ENCODE measurements at places on chromosomes 12 and 14.

DNA sequence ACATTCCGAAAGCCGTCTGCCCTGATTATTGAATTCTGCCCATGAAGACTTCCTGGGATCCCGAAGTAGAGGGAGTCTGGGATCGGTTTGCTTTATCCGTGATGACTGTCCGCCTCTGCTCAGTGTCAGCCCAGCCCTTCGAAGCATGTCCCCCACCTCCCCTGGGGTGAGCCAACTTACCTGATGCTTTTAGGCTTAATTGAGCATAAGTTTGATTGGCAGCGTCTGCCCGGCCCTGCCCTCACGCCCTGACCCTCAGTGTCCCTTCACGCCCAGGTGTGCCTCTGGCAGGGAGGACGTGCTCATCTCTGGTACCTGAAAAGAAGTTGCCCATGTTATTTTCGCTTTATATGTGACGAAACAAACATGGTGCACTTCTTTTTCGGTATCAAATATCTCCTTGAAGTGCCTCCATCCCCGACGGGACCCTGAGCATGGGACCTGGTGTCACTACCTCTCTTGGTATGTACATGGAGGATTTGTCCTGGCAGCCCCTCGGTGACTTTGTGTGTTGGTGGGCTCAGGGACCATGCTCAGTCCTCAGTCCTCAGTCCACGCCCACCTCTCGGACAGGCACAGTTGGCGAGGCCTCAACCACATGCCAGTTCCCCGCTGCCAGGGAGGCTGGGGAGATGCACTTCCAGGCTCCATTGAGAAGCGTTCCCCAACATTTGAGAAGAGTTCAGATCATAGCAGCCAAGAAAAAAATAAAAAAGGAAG lies 130.1 kb upstream of the RTL1 start:
- DNase-seq: no peak

DNA sequence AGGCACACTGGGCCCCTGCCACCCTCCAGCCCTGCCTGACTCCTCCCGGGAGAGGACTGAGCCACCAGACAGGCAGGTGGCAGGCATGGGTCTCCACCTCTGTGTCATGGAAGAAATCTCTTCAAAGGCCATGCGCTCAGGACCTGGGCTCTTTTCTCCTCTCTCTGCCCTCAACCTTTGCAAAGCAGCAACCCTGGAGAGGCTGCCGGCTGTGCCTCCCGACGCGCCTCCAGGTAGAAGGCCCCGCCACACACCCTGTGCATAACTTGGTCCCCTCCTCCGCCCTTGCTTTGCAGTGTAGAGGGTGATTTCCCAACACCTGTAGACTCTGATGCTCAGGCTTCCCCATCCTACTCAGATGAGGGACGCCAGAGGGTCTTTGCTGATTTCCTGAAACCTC lies 28.2 kb upstream of the TMEM179 start:
- no peak for DNase-seq

DNA sequence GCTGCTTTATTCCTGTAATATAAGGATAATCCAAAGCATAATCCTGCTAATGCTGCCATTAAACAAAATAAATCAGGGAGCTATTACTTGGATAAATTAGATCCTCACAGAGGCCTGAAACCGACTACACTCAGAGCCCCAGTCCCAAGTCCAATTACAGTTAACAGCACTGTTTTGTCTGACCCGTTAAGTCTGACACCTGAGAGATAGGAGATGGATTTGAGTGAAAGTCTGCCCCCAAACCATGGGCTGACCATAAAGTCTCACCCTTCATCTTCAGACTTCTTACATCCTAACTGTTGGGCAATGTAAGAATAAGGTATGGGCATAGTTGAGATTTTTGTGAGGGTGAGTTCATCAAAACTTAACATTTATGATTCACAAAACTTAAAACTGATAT lies 181.7 kb downstream of the PLCZ1 start:
- DNase-seq: no peak

DNA sequence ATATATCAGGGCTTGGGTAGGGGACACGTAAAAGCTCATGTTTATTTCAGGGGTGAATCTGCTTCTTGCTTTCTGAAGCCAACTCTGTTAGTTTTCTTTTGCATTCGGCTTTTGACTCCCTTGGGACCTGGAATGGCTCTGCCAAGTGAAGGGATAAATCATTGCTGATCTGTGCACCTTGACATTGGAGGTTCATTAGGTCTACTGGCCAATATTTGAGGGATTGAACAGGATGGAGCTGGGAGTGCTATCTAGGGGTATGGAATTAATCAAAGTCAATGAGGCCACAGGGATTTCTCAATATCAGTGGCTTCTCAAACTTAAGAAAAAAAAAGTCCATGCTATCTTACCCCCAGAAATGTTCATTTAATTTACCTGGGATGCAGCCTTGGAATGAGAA lies 203.5 kb upstream of the RMST start:
- no peak for DNase-seq

DNA sequence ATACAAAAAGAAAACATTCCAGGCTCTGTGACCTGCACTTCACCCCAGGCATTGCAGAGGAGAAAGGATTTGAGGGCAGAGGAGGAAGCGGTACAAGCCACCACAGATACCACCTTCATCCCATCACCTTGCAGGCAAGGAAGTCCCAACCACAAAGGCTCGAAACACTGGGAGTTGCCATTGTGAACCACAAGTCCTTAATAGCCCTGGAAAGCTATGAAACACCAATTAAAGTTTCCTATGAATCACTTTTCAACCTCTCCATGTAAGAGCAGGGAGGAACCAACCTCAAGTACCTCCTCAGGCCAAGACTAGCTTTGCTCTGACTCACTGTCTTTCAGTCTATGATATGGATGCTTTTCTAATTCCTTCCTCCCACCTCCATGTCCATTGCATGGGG lies 27.0 kb downstream of the MAP3K9 start:
- no peak for DNase-seq

GRCh38 chr12:51262758-51263177 lies 7.4 kb downstream of the SMAGP start:
- DNase-seq: no peak

DNA sequence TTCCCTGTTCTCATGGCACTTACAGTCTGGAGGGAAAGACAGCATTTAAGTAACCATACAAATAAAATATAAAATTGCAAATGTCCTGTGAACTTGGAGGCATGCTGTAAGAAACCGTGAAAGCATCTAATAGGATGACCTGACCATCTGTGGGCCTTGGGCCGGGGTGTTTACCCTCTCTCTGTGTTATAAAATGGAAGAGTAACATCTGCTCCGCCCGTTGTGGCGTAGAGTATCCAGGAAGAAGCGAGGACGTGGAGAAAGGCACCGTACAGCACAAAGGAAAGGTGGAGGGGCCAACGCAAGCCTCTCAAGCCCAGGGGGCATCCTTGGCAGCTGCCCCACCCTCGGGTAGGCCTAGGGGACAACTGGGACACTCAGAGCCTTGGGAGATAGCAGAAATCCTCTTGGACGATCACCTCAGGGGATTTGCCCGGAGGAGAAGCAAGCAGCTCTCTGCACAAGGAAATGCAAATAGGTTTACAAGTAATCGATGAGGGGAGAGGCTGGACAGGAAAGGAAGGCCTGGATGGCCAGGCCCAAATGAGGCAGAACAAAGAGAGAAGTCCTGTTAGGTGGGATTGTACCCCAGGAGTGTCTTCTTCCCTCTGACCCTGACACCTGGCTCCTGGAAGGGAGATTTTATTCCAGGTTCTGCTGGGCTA lies 26.2 kb downstream of the VSX2 start:
- DNase-seq: no peak

GRCh38 chr14:73997944-73998447 lies 21.1 kb downstream of the ENTPD5 start:
- no peak for DNase-seq

DNA sequence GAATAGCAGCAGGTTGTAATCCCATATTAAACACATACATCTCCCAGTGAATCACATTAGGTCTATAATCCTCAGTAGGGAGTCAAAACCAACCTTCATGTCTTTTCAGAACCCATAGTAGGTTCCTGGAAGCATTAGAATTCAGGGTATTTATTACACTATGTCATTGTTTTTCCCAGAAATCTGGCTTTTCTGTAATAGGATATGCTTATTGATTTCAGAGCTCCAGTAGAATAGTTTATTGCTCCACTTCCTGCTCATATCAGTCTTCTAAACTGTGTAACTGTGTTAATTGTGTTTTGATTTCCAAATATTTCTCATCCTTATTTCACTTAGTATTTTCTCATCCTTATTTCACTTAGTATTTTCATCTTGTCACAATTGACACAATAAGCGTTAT lies 268.0 kb downstream of the CCDC59 start:
- DNase-seq: no peak

GRCh38 chr14:36241183-36241582 lies 64.7 kb upstream of the PTCSC3 start:
- no peak for DNase-seq

GRCh38 chr12:24478254-24478653 lies 470.6 kb downstream of the BCAT1 start:
- no peak for DNase-seq

DNA sequence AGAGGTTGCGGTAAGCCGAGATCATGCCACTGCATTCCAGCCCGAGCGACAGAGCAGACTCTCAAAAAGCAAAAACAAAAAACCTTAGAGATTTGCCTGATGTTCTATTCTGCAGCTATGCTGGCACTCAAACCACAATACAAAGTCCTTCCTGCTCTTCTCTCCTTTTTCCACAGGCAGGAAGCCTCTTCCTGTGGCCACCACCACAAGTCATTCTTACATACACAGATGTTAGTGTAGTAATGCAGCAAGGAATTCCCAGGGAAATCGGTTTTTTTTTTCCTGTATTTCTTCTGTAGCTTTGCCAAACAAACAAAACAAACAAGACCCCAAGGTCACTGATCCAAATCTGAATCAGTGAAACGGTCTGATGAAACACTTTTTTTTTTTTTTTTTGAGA lies 104.3 kb downstream of the FIGNL2 start:
- no peak for DNase-seq

- no peak for DNase-seq
Observed at GRCh38 chr14:28751467-28752058, 15.0 kb upstream of the FOXG1 start.

- no peak for DNase-seq
Observed at GRCh38 chr14:95220663-95221231, 63.4 kb upstream of the DICER1 start.

Measured in stimulated activated CD8-positive, alpha-beta memory T cell treated with anti-CD3 and anti-CD28 coated beads, Interleukin-7, amount 100 ng/mL, for 24 hours (primary cell).